HFF-Myc (cell line): ENCODE measurements at places on chromosomes 7 and 10.

GRCh38 chr10:58868736-58869435, 307.6 kb upstream of the PHYHIPL start:
- DNase-seq = no peak

DNA sequence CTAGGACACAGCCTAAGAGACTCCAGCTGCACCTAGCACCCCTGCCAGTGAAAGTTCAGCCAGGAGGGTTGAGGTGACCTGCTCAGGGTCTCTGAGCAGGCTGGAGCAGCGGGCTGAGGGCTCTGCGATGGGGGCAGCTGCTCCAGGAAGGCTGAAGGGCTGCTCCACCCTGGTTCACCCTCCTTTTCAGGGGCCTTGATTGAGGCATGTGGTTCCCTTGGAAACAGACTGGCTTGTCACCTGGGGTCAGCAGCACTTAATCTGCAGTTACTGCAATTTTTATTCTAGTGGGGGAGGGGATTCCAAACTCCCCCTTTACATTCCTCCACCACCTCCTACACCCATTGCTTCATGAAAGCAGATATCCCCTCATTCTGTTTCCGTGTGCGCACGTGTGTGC, 85.3 kb upstream of the UNC5B start:
- no peak for DNase-seq

DNA sequence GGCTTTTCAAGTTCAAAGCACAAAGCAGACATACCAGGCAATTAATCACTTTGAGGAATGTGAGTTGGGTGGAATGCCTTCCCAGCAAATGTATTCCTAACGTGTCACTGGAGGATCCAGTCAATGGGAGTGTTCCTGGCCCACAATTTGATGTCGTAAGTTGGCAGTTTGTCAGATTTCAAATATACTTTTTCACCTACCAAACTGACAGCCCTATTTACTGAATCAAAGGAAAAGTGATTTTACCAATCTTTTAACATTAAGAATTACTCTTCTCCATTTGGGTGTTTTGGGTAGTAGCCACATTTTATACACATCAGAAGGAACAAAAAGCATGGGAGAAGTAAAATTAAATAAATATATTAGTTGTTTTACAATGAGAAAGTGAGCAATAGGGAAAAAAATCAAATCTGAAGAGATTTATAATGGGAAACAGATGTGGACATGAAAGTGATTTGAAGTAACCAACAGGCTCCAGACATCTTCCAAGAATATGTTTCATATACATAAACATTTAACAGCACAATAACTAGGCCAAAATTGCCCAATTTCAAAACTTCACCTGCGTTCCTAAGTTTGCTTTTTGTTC, 222.9 kb downstream of the MTERF1 start:
- DNase-seq = peak; percentile 71

DNA sequence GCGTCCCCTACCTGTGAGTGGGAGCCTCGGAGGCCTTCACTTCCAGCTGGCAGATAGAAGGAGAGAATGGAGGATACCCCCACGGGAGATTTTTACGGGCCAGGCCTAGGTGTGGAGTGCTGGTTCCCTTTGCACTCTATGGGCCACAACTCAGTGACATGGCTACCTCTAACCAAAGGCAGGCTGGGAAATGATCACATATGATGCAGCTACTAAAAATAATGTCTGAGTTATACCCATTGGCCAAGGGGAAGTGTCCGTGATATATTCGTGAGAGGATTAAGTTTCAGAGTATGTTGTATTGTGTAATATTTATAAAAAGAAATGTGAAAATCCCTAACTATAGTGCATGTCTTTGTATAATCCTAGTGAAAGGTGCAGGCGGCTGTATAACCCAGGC, 13.5 kb upstream of the HIPK2 start:
- DNase-seq = no peak

DNA sequence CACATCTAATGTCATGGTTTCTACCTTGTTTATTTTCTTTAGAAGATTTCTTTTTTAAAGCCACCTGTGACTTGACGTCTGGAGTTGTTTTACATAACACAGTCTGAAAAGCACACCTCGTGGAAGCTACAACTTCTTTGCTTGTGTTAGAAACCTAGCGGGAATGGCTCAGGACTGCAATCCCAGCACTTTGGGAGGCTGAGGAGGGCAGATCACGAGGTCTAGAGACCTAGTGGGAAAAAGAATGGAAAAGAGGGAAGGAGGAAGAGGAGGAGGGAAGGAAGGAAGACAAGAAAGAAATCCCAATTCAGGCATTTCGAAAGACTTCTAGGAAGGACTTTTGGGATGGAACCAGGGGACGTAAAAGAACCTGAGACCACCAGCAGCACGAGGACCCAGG, 146.3 kb upstream of the CELF2 start:
- DNase-seq = no peak

GRCh38 chr10:69634759-69635425, 4.8 kb downstream of the FAM241B start:
- DNase-seq = no peak

GRCh38 chr7:21364801-21365271, 63.0 kb upstream of the SP4 start:
- no peak for DNase-seq

GRCh38 chr7:133614251-133614650, 361.4 kb downstream of the EXOC4 start:
- DNase-seq = no peak

DNA sequence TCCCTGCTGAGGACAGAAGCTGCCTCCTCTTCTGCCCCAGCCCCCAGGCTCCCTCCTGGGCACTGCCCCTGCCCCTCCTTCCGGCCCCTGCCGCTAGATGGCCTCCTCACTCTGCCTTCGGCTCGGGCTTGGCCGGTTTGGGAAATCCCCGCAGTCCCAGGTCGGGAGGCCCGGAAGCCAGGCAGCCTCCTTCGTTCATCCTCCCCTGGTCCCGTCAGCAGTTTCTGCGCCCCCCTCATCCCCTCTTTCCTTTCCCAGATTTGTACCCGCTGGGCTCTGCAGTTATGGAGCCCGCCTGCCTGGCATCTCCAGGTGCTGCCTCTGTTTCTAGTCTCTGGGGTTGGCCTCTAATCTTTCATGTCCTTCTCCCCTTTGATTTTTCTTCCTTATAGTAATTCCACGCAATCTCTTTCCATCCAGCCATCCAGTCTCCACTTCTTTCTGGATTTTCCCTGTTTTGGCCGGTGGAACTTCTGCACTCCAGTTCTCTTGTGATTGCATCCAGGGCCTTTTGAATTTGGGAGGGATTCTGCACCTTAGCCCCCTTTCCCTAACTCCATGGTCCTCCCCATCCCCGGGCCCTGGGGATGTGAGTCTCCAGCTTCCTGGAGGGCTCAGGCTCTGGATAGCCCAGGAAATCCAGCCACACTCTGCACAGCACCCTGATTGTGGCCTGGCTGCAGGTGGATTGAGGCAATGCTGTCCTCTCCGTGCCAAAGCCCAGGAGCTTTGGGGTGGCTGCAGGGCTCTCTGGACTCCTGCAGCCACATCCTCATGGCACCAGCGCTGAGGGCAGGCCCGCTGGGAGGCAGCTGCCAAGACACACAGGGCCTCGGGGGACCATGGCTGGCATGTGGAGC, 3.3 kb upstream of the SHH start:
- no peak for DNase-seq

DNA sequence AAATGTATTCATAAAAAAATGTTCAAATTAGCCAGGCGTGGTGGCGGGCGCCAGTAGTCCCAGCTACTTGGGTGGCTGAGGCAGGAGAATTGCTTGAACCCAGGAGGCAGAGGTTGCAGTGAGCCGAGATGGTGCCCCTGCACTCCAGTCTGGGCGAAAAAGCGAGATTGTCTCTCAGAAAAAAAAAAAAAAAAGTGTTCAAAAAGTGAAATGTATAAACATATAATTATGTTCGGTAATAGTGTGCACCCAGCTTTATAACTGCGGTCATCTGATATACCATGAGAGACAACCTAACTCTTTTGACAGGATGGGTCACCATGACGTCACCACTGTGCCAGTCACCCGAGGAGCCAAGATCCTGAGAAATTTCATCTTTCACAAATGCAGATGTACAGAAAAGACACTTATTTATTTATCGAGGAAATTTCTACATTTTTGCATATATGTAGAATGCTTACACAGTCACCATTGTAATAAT, 594 bp upstream of the RP9 start:
- no peak for DNase-seq

- no peak for DNase-seq
These were observed 34.1 kb downstream of the BLVRA start for GRCh38 chr7:43792471-43793150.

DNA sequence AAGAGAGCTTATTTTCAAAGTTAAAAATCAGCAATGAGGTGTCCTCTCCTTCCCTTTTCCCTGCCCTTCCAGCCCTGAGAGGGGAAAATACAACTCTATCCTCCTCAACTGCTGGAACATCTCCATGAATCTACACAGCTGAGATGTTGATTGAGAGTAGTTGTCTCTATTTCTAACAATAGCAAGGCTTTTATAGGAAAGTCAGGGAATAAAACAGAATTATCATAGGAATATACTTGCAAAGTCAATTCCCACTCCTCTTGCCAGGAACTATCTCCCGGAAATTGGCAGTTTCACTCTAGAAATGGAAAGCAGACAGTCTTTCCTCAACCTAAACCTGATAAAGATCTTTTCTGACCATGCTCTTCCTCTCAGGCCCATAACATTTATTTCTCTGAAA, 8.8 kb downstream of the HGF start:
- no peak for DNase-seq
